ENCODE measurements at places on chromosomes 7 and 10.

DNA sequence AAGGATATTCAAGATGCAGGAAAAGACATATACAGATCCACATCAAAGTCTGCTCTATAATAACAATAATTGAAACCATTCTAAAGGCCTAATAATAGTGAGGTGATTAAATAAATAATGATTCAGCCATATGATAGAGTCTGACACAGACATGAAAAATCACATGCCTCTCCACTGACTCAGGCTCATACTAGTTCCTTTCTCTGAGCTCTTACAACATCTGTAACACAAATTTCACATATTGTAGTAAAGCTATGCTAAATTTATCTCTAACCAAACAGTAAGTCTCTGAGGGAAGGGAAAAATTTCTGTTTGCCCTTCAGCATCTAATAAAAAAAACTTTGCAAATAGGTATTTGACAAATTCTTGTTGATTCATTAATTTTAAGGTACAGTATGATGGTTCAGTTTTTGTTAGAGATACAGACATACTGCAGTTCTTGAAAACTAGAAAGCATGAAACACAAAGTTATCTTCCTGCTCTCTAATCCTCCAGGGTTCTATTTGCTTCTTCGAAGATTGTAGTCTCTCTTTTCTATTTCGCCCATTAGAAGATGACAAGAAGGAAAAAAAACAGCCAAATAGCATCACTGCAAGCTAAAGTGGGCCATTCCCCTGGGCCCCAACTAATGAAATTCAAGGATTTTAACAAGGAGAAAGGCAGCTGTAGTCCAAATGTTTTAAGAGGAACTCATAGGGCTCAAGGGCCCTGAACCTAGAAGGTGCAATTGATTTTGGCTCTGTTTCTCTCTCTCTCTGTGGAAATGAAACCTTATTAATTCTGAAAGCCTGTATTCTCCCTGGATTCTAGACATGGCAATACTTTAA lies 53.9 kb downstream of the CUBN start:
- DNase-seq = no peak

DNA sequence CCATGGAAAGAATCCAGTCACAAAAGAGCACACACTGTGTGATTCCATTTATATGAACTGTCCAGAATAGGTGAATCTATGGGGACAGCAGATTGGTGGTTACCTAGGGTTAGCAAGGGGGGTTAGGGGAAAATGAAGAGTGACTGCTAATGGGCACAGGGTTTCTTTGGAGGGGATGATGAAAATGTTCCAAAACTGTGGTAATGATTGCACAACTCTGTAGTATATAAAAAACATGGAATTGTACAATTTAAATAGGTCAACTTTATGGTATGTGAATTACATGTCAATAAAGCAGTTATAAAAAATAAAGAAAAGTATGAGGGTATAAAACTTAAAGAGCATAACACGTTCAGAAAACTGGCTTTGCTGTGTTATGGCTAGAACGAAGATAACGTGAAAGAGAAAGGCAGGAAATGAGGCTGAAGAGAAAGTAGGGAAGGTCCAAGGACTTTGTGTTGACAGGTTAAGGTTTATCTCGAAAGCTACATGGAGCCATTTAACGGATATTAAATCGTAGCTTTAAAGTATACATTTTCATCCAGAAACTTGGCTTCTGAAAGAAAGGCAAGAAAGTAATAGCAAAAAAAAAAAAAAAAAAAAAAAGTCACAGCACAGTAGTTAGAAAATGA lies 26.4 kb upstream of the MSS51 start:
- DNase-seq = no peak

DNA sequence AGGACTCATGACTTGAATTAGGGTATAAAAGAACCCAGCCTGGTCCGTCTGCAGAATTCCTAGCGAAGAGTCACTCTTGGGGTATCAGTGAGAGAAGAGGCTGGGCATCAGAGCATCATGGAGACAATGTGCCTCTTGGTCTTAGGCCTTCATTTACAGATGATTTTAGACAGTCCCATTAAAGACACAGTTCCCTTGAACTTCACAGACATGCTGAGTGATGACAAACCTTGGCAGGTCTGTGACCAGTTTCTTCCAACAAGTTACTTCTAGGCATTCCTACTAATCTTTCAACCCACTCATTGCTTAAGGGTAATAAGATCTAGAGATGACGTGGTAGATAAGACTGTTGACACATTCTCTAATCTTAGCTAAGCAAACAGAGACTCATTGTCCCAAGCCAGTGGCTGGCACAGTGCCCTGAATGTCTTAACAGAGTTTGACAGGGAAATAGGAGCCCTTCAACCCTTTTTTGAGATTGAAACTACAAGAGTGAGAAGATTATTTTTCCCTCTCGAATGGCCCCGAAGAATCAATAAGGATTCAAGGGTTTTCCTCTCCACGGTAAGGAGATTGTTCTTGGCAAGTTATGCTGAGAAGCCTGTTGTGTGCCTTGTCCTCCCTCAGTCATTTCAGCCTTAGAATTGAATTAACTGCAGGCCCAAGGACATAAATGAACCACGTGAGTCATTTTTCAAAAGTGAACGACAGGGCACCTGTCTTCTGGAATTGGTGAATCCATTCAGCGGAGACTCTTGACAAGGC lies 281.1 kb downstream of the CCDC3 start:
- DNase-seq = no peak

- no peak for DNase-seq
Measured at GRCh38 chr10:110304394-110304779, 333 bp downstream of the SMNDC1 start.

GRCh38 chr7:137609500-137609899 lies 237.3 kb downstream of the DGKI start:
- DNase-seq = no peak

DNA sequence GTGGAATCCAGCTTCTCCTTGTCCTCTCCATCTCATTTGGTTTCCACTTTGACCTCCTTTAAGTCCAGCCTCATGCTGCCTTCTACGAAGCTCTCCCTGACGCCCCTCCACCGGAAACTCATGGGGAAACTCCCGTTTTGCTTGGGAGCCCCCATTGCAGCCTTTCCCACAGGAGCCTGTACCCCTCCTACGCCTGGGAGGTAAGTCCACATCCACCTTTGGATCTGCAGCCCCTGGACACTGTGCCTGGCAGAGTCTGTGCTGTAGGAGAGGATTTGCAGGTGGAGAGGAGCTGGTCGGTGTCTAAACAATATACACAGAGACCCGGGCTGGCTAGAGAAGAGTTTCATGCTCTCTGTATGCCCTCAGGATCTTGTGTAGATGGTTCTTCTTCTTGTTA lies 296.1 kb downstream of the GLRX3 start:
- no peak for DNase-seq

DNA sequence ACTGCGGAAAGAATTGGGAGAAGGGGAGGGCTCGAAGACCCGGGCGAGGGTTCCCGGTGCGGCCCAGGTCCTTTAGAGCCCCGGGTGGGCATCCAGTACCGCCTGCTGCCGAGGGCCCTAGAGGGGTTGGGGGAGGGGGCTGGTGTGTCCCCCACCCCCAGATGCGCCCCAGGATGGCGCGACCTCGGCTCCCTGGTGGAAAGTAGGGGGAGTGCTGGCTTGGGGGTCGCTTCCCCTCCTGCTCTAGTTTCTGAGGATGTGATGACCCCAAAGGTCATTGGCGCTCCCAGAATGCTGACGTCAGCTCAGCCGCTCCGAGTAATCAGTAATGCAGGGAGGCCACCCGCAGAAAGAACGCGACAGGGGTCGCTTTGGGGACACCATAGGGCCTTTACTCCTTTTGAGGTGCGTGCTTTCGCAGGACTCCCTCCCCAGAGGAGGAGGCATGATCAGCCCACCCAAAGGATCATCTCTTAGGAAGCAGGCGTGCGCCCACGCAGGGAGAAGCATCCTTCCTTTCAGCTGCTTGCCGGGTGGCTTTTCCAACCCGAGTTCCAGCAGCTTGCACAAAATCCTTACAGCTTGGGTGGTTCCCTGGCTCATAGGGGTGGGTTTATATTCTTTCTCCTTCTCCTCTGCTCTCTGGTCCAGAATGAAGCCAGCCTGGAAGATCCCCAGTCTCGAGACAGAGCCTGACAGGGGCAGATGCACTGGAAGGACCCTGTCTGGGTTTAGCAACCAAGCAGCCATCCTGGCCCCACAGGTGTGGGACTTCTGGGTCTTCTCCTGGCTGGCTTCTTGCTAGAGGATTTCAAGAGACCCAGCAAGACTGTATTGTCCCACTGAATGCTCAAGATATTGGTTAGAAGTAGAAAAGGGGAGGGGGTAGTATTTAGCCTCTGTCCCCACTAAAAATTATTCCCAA lies 1.3 kb upstream of the PRKAG2 start:
- DNase-seq = no peak

- no peak for DNase-seq
Measured at GRCh38 chr7:80885757-80886156, 33.1 kb downstream of the SEMA3C start.

GRCh38 chr7:21352540-21353387 lies 75.1 kb upstream of the SP4 start:
- DNase-seq = peak; percentile 83

DNA sequence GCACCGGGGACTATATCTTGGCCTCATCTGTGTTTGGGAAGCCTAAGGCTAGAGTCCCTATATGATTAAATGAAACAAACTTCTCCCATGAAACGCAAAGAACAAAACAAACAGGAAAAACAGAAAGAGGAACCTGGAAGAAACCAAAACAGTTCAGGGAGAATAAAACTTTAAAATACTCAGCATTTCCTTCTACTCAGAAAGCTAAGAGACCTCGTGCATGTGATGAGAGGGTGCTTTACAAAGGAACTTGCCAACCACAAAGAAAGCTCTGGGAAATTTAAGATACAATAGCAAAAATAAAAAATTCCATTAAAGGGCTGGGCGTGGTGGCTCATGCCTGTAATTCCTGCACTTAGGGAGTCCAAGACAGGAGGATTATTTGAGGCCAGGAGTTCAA lies 6.9 kb downstream of the PILRA start:
- DNase-seq = no peak

DNA sequence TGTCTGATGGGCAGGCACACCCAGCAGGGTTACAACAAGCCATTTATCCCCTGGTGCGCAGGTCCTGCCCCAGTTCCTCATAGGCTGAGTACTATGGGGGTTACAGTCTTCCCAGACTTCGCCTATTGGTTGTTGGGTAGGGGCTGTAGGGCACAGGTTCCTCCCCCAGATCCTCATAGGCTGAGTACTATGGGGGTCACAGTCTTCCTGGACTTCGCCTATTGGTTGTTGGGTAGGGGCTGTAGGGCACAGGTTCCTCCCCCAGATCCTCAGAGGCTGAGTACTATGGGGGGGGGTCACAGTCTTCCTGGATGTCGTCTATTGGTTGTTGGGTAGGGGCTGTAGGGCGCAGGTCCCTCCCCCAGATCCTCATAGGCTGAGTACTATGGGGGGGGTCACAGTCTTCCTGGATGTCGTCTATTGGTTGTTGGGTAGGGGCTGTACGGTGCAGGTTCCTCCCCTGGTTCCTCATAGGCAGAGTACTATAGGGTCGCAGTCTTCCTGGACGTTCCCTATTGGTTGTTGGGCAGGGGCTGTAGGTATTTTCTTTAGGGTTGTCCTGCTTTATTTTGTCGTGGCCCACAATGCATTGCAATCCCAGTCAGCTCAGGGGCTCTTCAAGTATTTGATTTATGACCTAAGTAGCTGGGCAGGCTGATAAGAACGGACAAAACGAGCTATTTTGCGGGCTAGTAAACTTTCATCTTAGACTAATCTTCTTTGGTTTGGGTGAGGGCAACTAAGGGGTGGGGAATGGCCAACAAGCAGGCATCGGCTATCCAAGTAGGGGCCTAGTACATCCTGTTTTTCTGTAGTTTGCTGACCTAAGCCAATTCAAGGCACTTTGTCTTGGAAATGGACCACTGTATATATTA lies 3.4 kb downstream of the LRRC27 start:
- DNase-seq = peak; percentile 22

DNA sequence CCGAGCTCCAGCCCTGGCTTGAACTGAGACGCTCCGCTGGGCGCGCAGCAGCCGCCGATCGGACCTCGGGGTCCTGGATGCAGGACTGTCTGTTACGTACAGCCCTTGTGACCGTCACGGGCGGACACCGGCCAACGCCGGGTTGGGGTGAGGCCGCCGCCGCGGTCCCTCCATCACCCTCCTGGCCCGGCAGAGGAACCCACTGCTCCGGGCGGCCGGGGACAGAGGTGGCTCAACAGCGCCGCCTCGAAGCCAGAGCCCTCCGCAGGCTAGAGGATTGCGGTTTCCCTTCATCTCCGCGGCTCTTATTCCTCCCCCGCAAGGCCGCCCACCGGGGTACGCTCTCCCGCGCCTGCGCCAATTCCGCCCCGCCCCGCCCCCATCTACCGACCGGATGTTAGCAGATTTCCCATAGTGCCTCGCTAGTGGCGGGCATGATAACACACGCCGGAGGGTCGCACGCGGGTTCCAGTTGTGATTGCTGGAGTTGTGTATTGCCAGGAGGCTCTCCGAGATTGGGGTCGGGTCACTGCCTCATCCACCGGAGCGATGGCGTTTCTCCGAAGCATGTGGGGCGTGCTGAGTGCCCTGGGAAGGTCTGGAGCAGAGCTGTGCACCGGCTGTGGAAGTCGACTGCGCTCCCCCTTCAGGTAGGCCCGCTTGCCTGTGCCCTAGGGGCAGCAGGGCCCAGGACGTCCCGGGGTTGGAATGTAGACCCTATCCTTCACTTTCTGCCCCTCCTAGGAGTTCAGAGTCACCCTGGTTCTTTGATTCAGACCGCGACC lies at the start of gene TFAM:
Gene TFAM (plus strand): TSS at position 412 of the 785 bp plus-strand sequence. CDS start 138 bp downstream, at position 550.
- peak; percentile 94 for DNase-seq

DNA sequence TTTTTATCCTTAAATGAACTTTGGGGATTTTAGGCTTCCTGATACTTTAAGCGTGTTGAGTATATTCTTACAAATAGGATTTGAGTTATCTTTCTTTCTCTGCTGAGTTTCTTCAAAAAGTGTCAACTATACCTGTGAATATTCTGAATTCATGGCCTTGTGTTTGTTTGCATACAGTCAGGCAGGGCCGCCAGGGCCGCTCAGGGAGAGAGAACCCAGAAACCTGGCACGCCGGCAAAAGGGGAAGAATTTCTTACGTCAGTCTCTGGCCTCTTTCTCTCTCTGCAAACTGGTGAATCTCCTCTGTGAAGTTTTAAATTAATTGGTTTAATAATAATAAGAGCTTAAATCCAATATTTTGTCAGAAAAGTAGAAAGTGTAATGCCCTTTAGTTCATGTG lies 29.3 kb upstream of the BNIP3 start:
- no peak for DNase-seq

GRCh38 chr10:15571575-15571974 lies 148.1 kb downstream of the ITGA8 start:
- DNase-seq = no peak

- DNase-seq = no peak
Measured at GRCh38 chr7:118492466-118492865, 268.0 kb downstream of the ANKRD7 start.

- no peak for DNase-seq
Measured at GRCh38 chr10:52903397-52903938, 130.9 kb upstream of the MBL2 start.

DNA sequence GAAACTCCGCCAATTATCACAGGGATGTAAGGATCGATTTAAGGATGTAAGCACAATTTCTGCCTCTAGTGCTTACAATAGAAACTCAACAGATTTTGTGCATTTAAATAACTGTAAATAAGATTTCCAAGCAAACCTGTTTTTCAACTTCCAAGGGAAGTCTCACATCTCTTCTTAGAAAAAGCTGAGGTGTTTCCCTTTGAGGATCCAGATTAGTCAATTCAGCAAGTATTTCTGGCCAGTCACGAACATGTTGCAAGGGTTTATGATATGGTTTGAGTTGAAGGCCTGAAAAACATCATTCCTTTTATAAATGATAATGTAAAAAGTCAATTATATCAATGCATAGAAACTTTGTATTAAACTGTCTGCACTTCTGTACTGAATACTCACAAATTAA lies 23.9 kb downstream of the KRIT1 start:
- DNase-seq = no peak

- no peak for DNase-seq
Measured at GRCh38 chr7:76356823-76357222, 2.0 kb downstream of the YWHAG start.
